ENCODE measurements at places on chromosomes 11 and 22. TPM values are rescaled to one million over a fixed set of nuclear protein-coding genes. Genes with fewer than 3 reads are reported as not detected.
A peak's percentile ranks its signal among the peaks of the same experiment; 100 is the strongest.

DNA sequence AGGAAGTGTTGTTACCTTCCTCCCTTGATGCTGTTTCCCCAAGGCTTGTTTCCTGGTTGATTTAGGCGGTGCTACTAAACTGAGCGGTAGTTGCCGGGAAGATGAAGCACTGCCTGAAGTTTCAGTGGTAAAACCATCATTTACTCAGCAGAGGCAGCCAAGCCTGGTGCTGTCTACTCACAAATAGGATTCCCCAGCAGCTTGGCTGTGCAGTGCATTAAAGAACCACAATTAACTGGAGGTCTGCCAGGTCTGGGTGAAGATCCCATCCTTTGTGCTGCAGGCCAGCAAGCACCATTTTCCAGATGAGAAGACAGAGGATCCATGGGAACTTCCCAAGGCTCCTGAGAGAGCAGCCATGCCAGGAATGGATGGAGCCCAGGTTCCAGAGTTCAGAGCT is 231.9 kb upstream of the E2F8 start:
- DNase-seq: no peak

DNA sequence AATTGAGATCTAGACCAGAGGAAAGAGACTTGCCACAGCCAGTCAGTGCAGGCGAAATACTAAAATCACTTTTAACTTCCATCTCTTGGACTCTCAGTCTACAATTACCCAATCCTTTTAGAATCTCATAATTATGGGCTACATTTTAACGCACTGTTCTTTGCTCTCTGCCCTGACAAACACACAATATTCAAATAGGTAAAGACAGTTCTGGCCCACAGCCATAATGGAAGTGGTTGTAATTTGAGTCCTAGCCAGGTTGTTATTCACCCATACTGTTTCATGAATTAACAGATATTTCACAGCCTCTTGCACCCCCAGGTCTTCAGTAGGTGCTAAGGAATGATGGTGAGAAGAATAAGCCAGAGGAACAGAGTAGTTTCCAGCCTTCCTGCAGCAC is 830 bp downstream of the C11orf97 start:
- DNase-seq: no peak

- peak; percentile 73 for DNase-seq
Measured at GRCh38 chr22:20509344-20510047, 2.1 kb downstream of the MED15 start.

GRCh38 chr11:66568124-66568916 is at the start of gene CTSF:
Gene CTSF, minus strand, starts transcription at chr11:66568606. Its CDS starts 120 bp downstream, at chr11:66568486.
- peak; percentile 89 for DNase-seq

DNA sequence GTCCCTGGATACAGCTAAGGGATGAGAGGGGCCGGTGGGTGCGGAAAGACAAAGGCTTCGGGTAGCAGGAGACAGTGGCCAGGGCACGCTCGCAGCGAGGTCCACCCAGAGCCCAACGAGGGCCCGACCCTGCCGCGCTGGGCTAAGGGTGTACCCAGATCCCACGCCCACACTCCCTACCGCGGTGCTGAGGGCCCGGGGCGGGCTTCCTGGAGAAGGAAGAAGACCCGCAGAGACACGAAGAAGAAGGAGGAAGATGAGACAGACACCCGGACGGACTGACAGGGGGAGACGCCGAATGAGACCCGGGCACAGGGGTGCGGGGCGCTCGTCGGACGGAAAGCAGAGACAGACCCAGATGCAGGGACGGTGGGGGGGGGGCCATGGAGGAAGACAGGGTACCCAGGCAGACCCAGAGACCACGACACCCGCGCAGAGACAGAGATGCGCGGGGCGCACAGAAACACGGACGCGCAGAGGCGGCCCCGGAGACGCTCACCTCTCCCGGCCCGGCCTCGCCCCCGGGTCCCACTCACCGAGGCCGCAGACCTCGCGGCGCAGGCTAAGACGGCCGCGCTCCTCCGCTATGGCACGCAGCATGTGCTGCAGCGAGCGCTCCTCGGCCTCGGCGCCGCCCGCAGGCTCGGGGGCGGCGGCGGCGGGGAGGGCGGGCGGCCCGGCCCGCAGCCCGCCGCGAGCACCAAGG is 437 bp downstream of the KIAA0930 start:
- no peak for DNase-seq

GRCh38 chr11:68010090-68011041 is at the start of gene ALDH3B1:
Gene ALDH3B1, plus strand, starts transcription at chr11:68010327. Its CDS starts 4,971 bp downstream, at chr11:68015298.
- DNase-seq: peak; percentile 90

- DNase-seq: no peak
Measured at GRCh38 chr11:46414466-46414796, 22.9 kb upstream of the CHRM4 start.

- DNase-seq: no peak
Measured at GRCh38 chr11:47589977-47590861, 3.7 kb downstream of the FAM180B start.

GRCh38 chr11:114276077-114276476 is 20.1 kb upstream of the NNMT start:
- DNase-seq: no peak

GRCh38 chr11:429931-430456 is 11.8 kb downstream of the ANO9 start:
- no peak for DNase-seq

DNA sequence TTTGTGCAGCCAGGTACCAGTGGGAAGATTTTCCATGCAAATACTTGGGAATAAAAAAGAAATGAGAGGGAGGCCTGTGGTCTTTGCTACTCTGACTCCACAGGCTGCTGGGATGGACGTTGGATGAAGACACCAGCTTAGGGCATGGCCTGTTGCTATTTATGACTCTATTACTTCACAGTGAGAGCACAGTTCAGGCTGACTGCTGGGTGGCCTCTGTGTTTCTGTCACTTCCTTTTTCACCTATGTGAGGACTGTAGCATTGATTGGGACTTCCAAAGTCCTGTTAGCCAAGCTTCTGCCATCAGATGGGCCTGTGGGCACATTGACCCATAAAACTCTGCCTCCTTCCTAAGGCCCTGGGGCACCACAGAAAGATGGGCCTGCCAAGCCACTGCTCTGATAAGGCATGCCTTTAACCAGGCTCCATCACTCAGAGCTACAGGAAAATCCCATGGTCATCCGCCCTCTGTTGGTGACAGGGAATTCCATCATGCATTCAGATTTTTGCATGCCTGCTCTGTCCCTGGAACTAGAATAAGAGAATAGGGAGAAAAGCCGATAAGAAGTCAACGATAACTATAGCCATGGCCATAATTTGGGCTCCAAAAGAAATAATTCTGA is 64.6 kb downstream of the KCNJ1 start:
- DNase-seq: no peak

DNA sequence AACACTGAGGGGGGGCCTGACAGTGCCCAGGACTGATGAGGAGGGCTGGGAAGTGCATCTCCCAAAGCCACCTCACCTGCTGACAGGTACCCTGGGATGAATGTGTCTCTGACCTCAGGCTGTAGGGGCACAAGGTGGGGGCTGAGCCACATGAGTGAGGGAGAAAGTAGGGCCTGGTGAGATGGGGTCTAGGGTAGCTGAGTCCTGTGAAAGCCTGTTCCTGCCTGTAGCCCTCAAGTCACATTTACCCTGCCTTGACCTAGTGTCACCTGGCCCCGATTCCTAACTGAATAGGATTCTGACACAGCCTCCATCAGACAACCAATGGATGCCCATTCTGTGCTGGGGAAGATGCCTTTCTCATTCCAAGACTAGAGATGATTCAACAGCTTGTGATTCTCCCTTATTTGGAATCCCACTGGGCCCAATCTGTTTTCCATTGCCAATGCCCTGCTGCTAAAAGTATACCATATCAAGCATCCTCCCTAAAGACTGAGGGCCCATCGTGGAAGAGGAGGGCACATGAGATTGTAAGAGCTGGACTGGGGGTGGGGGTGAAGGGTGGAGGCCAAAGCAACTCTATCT is 11.1 kb upstream of the RFPL1 start:
- no peak for DNase-seq

- no peak for DNase-seq
Measured at GRCh38 chr22:22026157-22026831, 43.7 kb upstream of the TOP3B start.

DNA sequence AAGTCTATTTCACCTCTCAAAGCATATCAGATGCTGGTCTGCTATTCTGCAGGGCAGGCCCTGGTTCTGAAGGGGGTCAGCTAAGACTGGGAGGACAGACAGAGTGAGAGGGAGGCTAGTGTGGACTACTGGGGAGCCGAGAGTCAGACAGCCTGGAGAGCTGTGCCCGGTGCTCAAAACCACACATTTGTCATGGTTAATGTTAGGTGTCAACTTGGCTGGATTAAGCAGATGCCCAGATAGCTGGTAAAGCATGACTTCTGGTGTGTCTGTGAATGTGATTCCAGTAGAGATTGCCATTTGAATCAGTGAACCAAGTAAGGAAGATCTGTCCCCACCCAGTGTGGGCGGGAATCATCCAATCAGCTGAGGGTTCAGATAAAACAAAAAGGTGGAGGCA is 102.6 kb downstream of the SNX19 start:
- no peak for DNase-seq

DNA sequence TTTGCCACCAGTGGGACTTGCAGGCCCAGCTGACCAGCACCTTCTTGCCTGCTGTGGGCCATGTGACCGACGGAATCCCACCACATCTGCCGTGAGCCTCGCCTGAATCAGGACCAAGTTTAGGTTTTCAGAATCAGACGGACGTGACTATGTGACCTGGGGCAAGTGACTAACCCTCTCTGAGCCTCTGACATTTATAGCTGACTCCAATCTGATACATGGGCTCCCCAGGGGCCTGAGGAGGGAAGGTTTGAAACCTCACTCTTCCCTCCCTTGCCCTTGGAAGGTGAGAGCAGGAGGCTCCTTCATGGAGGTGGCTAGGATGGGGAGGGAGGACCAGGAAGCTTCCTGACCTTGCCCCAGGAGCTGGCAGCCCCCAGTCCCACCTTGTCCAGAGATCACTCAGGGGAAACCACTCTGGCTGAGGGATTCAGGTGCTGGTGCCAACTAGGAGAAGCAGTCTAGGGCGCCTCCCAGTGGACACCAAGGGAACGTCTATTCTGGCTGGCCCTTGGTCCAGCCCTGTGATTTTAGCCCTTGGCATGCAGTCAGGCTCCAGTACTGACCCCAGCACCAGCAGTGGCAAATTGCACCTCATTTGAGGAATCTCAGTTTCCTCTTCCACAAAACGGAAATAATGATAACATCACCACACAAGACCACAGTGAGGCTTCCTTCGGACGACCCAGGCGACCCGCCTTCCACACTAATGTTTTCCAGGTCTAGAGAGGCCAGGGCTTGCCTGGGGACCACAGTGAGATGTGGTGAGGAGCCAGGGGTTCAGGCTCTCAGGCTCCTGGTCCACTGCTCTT is 47.2 kb upstream of the SYT7 start:
- peak; percentile 60 for DNase-seq

- no peak for DNase-seq
Measured at GRCh38 chr11:20861322-20861721, 191.9 kb downstream of the NELL1 start.

GRCh38 chr11:130037058-130037457 is 32.6 kb upstream of the APLP2 start:
- no peak for DNase-seq

GRCh38 chr11:10354389-10354788 is 49.5 kb downstream of the ADM start:
- no peak for DNase-seq

The SCGB2A2 gene
- not detected for total RNA-seq

The KCNJ4 gene
- total RNA-seq: 45.7 TPM

The DTX4 gene
- 1.8 TPM for total RNA-seq

The ARHGAP42 gene
- total RNA-seq: 11.1 TPM

The MS4A2 gene
- 0.41 TPM for total RNA-seq

The KRTAP5-1 gene
- total RNA-seq: not detected

Measured in left ventricle myocardium inferior (tissue), 1 donor.